ENCODE measurements at places on chromosomes 6 and 20.

- DNase-seq = no peak
Measured at GRCh38 chr20:48226642-48227041, 441.4 kb upstream of the SULF2 start.

DNA sequence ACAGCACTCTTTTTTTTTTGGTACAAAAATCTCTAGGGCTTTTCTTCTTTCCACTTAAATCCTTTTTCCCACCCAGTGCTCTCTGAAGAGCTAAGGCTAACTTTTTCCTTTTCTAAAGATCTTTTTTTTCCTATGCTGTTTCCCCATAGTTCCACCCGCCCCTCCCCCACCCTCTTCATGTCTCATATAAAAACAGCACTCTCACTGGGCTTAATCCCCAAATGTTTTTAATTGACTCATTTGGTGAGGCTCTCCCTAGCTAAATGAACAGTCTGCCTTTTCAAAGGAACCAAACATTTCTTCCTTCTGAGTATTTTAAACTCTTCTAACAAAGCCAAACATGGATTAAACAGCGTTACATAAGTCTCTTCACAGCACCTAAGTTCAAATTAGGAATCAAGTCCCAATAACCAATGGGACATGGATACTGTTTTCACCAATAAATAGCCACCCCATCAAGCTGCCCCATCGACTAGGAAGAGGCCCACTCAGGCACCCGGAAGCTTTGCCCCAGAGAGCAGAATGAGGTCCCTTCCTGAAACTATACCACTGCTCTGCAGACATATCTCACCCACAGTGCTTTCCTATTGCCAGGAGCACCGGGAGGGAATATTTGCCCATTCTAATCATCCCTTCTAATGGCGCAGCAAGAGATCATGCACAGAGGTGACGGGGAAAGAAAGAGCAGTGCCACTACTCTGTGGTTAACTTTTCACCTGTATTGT is 63.7 kb downstream of the ATXN1 start:
- DNase-seq = no peak

GRCh38 chr6:121857551-121857950 is 422.1 kb downstream of the GJA1 start:
- no peak for DNase-seq

GRCh38 chr6:118535176-118535844 is 12.8 kb upstream of the PLN start:
- DNase-seq = no peak

GRCh38 chr6:108672641-108673040 is 111.9 kb downstream of the FOXO3 start:
- DNase-seq = no peak

DNA sequence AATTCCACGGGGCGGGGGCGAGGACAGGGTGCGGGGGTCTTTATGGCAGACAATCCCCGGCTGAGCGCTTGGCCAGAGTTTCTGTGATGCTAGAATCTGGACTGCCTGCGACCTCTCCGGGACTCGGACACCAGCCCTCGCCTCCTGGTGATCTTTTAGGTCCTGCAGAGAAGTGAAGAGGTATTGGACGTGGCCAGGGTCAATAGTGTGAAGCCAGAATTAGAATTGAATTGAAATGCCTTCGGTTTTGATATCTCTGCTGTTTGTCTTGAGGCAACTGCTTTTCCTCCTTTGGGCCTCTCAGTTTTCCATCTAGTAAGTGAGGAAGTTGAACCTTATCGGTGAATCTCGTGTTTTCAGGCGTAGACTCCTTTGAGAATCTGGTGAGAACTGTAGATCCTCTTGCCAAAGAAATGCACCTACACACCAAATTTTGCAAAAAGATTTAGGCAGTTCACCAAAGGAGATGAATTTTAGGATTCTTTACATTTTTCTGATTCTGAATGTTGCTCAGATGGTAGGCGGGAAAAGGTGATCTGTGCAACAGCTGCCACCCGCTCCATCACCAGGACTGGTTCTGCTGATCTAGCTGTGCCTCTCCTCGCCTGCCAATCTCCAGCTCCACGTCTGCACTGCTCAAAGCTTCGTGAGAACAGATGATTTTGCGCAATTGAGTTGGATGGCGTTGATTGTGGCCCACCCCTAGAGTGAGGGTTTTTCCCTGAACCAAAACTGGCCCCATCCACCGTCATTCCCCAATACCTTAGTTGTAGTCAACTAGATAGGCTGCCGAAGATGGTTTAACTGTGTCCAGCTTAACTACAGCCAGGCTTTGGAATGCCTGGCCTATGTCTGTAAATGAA is 837 bp upstream of the OSER1 start:
- DNase-seq = no peak

GRCh38 chr6:132362442-132363185 is 38.7 kb downstream of the MOXD1 start:
- DNase-seq = no peak

DNA sequence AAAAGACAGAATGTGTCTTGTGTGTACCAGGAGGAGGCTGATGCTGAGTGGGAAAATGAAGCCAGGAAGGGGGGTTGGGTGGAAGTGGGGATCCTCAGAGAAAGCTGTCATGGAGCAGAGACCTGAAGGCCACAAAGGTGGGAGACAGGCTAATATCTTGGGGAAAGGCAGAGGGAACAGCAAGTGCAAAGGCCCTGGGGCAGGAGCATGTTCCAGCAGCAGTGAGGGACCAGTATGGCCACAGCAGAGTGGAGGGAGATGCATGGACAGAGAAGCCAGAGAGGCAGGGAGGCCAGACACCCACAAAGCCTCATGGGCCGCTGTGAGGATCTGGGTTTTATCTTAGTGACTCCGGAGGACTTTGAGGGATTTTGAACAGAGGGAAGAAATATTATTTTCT is 254.2 kb upstream of the SULF2 start:
- no peak for DNase-seq

- DNase-seq = no peak
Measured at GRCh38 chr6:10633216-10633615, 61.2 kb downstream of the C6orf52 start.

DNA sequence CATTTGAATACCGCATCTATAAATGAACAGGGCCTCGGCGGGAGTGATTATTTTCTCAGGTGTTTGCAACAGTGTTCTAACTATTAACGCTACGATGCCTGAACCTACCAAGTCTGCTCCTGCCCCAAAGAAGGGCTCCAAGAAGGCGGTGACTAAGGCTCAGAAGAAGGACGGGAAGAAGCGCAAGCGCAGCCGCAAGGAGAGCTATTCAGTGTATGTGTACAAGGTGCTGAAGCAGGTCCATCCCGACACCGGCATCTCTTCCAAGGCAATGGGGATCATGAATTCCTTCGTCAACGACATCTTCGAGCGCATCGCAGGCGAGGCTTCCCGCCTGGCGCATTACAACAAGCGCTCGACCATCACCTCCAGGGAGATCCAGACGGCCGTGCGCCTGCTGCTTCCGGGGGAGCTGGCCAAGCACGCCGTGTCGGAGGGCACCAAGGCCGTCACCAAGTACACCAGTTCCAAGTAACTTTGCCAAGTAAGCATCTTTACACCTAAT is 70.9 kb downstream of the HFE start:
- DNase-seq = peak; percentile 68

- no peak for DNase-seq
Measured at GRCh38 chr6:169970306-169970988, 219.0 kb downstream of the ERMARD start.

- DNase-seq = no peak
Measured at GRCh38 chr6:109484122-109484521, 1.1 kb upstream of the ZBTB24 start.

DNA sequence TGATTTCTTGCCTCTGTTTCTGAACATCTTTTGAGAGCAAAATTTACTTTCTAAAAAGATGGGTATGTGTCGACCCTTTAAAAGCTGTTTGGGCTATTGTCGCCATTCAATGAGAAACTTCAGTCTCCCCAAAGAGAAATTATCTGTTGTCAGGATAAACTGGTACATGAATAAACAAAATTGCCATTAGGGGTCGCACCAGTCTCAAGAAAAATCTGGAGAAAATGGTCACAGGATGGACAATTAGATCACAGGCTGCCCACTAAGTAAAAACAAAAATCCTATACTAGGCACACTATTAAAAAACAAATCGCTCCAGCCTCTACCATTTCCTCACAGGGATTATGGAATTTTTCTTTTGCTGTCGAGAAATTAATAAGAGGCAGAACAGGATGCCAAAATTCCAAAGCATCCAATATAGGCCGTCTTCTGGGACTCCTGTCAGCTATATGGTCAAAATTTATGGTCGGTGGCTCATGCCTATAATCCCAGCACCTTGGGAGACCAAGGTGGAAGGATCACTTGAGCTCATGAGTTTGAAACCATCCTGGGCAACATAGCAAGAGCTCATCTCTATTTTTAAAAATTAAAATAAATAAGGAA is 5.5 kb upstream of the HLA-E start:
- no peak for DNase-seq

DNA sequence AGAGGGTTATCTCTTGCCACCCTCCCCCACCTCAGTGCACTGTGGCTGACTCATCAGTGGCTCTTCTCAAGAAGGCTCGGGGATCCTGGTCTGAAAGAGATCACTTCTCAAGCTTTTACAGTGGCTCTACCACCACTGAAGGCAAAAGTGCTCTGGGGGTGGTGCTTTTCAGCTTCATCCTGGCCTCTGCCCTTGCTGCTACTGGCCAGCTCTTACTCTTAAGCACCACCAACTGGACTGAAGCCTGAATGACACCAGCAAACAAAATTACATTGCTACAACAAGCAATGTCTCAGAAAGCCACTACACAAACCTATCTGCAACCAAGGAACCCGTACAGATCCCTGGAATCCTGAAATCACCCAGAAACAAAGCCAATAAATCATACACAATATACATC is 402.1 kb downstream of the EPHA7 start:
- no peak for DNase-seq

GRCh38 chr6:87699576-87699975 is 2.5 kb downstream of the AKIRIN2 start:
- no peak for DNase-seq

DNA sequence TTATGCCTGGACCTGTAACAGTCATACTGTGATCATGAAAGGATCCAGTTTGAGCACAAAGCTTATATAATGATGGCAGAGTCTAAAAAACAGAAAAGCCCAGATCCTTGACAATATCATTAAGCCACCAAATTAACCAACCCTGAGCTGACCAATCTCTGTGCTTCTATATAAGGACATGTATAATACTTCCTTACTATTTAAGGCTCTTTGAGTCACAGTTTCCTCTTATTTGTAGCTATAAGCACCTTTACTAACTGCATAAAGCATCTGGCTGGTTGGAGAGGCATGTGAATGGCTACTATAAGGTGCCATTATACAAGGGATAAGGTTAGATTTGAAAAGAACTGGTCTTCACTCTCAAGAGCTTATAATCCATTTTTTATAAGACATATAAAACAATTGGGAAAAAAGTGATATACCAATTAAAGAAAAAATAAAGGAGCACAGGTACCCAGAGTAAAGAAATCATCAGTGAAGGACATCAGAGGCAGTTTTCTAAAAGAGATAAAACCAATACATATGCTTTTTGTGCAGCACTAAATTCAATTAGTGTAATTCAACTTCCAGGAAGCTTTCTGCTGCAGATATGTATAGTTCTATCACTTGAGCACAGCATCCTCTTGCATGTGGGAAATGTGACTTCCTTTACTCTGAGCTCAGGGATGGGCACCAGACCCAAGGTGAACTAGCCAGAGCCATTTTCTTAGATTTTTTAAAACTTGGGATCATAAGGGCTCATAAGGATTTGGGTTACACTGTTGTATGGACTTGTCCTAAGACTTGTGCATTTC is 121.0 kb downstream of the BTBD9 start:
- DNase-seq = no peak

DNA sequence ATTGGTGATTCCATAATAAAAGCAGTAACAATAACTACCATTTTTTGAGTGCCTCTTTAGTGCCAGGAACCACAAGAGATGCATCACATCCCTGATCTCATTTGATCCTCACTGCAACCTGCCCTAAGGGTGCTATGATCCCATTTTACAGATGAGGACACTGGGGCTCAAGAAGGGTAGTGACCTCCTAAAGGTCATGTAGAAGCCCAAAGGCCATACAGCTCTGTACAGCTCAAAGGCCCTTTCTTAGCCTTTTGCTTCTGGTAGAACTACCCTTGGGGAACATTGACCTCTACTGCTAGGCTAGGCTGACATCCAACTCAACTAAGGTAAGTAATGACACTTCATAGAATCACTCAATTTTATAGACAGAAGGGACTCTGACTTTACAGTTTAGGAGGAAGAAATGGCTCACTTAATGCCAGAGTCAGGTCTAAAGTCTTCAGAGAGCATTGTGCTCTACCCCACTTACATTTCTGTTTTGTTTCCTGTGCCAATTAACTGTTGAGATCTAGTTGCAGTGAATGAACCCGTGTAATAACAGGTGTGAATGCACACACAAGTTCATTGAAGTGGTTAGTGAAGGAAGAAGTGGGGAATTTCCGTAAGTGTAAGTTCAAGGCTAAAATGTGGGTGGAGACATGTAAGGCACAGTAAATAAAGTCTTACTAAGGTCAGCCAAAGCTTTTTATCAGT is 10.7 kb downstream of the SLC9A8 start:
- no peak for DNase-seq

DNA sequence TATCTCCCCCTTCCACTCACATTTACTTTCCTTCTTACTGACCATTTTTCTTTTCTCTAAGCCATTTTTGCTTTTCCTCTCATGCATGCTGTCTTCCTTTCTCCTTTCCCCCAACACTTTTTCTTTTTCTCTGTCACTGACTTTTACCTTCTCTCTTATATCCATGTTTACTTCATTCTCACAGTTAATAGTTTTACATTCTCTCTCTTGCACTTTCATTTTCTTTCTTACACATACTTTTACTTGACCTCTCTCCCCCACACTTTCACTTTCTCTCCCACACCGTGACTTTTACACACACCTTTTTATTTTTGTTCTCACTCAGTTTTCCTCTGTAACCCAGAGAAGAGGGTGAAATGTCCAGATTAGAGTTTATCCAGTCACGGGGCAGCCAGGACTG is 636.3 kb downstream of the PTPRT start:
- no peak for DNase-seq

All from activated CD8-positive, alpha-beta memory T cell treated with anti-CD3 and anti-CD28 coated beads for 48 hours (primary cell).